ENCODE measurements at places on chromosomes 7 and 10. TPM values are rescaled to one million over a fixed set of nuclear protein-coding genes. Genes with fewer than 3 reads are reported as not detected.

Gene MRLN
- total RNA-seq = not detected

Gene OR2A42
- under 0.01 TPM for total RNA-seq

GRCh38 chr10:69088471-69088769 is 517 bp downstream of the SRGN start:
- no peak for DNase-seq

DNA sequence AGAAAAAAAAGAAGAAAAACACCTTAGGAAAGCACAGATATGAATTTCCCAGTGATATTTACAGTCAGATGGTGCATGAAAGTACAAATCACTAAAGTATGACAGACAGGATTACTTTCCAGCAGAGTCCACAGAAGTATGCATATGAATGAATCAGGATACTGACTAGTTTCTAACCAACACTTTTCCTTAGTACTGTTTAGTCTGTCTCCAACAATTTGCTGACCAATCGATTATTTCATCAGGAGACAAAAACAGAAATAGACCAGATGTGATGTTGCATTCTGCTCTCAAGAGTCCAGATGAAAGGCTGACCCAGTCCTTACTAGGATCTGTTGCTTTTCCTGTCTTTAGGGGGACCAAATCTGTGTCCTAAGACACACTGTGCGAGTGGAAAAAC is 14.6 kb downstream of the SLC35B4 start:
- no peak for DNase-seq

DNA sequence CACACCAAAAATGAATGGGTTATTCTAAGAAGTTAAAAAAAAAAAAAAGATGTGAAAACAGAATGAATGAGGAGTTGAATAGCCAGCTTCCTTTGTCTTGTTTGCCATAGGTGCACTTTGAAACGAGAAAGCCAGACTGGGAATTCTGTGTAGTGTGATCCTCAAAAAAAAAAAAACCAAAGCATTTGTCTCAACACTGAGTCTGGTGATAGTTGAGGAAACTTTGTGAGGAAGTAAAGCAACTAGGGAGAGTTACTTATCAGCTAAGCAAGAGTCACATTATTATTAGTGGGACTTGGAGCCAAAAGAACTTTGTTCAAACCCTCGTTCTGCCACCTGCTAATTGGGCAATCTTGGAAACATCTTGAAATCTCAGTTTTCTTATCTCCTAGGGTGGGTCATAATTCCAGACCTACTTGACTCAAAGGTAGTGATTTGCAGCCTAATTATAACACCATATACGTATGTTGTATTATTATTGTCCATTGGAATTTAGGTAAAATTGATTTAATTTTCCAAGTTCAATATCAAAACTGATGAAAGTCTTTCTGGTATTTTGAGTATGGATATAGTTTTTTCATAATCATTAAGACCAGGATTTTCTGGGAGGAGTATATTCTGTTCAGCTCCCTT is 99.8 kb upstream of the GJD4 start:
- DNase-seq = no peak
